ENCODE measurements at places on chromosomes 5 and 9.

DNA sequence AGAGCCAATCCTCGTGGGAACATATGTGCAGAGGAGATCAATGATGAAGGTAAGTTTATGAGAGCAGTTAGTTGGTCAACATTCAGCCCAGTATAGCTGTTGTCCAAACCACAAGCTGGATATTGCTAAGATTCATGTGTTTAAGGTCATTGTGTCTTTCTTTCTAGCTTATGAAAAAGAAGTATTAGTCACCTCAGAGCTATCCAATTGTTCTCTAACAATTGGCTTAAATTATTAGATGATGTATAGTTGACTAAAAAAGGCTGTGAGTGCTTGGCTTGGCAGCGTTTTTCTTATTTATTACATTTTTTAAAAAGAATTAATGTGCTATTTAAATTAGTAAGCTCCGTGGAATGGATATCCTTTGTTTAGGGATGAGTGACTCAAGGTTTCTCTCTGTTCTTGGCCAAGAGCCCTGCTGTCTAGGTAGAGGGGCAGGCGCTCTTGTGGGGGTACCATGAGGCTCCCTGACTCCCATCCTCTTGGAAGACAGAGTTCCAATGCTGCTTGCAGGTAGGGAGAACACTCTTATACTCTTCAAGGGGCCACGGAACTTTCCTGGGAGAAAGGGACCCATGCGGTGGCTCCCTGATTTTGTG lies 487.4 kb downstream of the IRX1 start:
- no peak overlapping the region for H3K4me3 ChIP-seq
- no peaks in the 10 kb centered on the region for H3K36me3 ChIP-seq
- H3K4me1 ChIP-seq, result no peaks in the 10 kb centered on the region
- no peak for DNase-seq

DNA sequence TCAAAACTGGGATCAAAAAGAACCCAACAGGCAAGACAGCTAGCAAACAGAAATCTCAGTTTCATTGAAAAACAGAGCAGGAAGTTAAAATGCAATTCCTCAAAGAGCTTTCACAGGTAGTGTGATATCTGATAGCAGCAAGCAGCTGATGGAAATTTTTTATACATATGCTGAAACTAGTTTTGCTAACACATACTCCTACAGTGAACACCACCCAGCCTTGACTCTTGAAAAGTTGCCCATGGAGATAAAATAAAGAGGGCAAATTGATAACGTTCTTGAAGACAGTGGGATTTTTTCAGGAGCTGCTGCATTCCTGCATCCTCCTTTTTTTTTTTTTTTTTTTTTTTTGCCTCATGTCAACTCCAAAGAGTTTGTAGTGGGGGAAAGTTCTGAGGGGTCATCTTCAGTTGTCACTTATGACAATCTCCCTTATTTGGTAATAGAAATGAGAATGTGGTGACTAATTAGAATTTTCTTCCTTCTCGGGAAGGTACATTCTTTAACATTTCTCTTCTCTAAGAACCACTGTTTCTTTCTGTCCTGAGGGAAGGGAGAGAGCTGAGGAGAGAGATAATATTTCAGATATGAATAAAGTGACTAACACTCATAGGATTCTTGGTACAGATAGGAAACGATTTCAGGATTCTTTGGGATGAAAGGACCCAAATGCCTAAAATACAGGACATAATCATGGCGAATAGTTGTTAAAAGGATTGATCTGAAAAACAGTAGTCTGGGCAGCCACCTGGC lies 24.6 kb downstream of the SH3RF2 start:
- no peaks in the 10 kb centered on the region for H3K36me3 ChIP-seq
- no peak for DNase-seq
- H3K4me3 ChIP-seq, result no peak overlapping the region

DNA sequence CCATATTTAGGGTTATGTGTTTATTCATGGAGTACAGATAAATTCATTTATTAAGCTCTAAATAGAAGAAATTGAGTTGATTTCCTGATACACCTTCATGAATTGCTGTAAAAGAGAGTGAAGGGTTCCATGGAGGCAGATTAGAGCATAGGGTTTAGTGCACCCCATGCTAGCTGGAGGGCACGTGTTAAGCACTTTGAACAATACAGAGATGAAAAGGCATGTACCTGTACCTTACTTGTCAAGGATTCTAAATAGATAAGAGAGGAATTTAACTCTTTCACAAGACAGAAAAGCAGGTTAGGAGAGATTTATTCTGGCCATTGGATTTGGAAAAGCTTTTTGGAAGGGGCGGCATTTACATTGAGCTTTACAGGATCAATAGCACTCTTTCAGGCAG lies 23.3 kb downstream of the TNFAIP8 start:
- no peak overlapping the region for H3K27ac ChIP-seq
- H3K4me1 ChIP-seq, result peaks cover 7% of the 10 kb centered on the region
- H3K4me3 ChIP-seq, result no peak overlapping the region
- H3K27me3 ChIP-seq, result no peaks in the 10 kb centered on the region
- DNase-seq, result no peak
- no peaks in the 10 kb centered on the region for H3K36me3 ChIP-seq

GRCh38 chr5:157284458-157285212 lies 18.7 kb downstream of the CYFIP2 start:
- H3K4me3 ChIP-seq, result no peak overlapping the region
- no peak overlapping the region for H3K27ac ChIP-seq
- no peaks in the 10 kb centered on the region for H3K27me3 ChIP-seq
- DNase-seq, result no peak

DNA sequence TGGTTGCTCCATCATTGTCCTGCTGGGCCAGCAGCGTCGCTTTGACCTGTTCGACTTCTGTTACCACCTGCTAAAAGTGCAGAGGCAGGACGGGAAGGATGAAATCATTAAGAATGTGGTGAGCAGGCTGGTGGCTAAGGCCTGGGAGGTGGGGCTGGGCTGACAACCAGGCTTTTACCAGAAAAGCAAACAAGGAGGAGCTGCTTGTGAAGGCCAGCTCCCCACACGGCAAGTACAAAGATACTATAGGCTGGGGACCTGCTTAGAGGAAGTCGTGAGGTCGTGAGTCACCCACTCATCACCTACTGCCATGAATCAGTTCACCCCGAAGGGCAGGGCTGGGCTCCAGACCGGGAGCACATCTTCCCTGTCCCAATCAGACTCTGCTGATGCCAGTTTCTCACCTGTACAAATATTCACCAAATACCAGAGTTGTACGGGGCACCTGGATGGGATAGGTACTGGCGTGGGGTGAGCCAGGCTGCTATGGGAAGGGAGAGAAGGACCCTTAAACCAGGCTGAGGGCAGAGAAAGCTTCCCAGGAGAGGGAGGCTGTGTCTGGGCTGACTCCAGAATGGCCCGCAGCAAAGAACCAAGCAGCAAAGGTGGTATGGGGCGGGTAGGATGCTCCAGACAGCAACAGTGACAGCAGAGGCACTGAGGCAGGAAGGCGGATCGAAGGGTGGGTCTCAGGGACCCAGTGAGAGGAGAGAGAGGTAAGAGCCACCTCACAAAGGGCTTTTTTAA lies 69.3 kb upstream of the NIPAL4 start:
- no peak overlapping the region for H3K4me3 ChIP-seq
- no peak overlapping the region for H3K27ac ChIP-seq
- H3K36me3 ChIP-seq, result no peaks in the 10 kb centered on the region
- DNase-seq, result no peak
- H3K27me3 ChIP-seq, result no peaks in the 10 kb centered on the region
- peaks cover 24% of the 10 kb centered on the region for H3K4me1 ChIP-seq

DNA sequence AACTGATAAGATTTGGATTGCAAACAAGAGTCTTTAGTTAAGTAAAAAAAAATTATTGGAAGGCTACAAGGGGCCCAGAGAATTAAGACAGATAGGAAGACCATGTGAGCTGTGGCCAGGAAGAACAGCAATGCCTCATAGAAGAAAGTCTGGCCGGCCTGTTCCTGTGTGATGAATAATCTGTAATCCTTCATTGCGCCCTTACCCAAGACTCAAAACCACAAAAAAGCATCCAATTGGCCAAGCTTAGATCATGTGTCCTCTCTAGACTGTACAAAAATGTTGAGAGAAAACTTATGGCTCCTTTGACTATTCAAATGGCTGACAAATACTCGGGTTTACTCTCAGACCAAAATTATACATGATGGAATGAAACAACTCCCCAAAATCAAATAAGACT lies 1383.5 kb downstream of the PTPRD start:
- H3K36me3 ChIP-seq, result no peaks in the 10 kb centered on the region
- no peak for DNase-seq
- no peaks in the 10 kb centered on the region for H3K27me3 ChIP-seq
- no peak overlapping the region for H3K27ac ChIP-seq
- no peak overlapping the region for H3K4me3 ChIP-seq
- no peaks in the 10 kb centered on the region for H3K4me1 ChIP-seq

Data from A673 (cell line).